Stimulated activated CD4-positive, alpha-beta T cell treated with anti-CD3 and anti-CD28 coated beads, Interleukin-12 subunit alpha, Interleukin-12 subunit beta, amount 100 ng/mL, for 48 hours (primary cell): ENCODE measurements at places on chromosomes 5 and 9.

- DNase-seq: no peak
Measured at GRCh38 chr9:37033682-37034304, at the start of gene PAX5. Gene PAX5, minus strand, starts transcription at chr9:37034268. Its CDS starts 237 bp downstream, at chr9:37034031.

DNA sequence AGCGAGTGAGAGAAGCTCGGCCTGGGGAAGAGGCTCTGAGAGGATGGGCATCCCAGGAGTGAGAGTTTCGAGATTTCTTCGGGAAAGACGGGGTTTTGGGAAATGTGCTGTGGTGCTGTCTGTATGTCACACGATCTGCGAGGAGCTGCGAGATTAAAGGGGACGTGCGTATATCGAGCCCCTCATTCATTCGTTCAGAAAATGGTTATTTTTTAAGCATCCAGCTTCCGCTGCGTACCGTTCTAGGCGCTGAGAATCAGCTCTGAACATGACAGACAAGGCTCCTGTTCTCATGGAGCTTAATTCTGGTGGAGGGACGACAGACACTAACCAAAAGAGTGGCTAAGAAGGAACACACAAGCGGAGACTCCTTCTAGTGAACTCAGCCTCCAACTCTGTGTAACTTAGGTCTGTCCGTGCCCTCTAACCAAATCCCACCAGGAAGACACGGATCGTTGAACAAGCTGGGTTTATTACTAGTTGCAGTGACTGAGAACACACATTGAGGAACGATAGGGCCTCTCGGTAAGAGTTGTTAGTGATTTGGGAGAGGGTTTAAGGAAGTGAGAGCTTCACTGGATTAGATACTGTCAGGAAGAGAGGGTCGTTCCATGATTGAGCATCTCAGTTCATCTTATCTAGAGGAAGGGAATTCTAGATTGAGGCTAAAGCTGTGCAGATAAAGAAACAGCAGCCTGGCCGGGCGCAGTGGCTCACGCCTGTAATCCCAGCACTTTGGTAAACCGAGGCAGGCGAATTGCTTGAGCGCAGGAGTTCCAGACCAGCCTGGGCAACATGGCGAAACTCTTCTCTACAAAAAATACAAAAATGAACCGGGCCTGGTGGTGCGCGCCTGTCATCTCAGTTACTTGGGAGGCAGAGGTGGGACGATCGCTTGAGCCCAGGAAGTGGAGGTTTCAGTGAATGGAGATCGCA, 1.0 kb upstream of the FBXW11 start:
- no peak for DNase-seq

DNA sequence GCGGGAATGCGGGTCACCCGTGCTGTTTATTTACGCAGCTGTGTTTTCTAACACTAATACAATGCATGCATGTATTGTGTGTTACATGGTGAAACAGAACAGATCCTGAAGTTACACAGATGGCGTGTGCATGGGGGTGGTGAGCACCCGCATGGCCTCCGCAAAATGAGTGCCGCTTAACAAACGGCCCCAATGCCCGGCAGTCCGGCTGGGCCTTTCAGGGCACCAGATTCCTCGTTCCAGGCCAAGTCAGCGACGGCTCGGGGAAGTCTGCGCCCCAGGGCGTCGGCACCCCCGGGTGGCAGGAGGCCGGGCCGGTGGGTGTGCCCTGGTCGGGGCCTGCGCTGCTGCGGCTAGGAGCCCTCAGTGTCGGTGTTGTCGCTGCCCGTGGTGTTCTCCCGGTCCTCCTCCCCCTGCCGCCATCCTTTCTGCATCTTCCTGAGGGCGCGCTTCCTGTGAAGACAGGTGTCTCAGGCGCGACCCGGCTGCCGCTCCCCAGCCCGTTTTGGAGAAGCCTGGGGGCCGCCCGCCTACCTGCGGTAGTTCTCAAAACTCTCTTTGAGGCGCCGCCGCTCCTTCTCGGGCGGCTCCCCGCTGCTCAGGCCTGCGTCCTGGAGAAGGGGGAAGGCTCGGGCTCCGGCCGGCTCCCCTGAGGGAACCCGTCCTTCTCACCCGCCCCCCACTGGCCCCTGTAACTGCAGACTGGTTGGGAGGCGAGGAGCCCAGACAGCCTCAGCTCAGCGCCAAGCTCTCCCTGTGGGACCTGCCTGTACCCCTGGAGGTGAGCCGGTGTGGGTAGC, 605 bp upstream of the DNLZ start:
- no peak for DNase-seq

DNA sequence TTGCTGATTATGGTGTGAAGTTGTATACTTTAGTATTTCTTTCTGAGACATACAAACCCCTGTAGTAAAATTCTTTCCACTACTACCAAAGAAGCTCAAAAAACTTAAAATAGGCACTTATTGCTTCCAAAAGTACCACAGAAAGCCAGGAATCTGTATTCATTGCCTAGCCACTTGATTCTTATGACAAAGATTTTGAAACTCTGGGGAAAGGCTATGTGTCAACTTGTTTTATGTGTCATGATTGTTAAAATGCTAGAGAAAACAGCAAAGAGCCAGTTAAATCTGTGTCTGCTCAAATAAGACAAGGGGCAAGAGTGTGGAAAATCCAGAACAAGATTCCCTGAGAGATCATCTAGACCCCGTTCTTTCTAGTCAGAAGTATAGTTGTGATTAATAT, 6.0 kb downstream of the KIF2A start:
- DNase-seq: no peak

DNA sequence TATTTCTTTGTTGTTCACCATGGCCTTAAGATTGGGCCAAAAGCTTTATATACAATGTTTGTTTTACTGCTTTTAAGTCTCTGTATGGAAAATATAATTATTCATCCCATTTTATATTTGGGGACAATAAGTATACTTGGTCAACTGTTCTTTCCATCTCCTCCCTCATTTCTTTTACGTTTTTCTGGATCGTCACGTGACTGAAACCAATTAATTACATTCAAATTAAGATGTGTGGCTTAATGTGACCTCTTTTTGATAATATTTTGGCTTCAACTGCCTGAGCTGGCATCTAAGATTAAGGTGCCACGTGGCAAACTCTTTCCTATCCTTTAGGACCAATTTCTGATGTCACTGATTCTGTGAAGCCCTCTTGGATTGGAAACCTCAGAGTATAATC, 250.1 kb upstream of the SGCD start:
- DNase-seq: no peak

DNA sequence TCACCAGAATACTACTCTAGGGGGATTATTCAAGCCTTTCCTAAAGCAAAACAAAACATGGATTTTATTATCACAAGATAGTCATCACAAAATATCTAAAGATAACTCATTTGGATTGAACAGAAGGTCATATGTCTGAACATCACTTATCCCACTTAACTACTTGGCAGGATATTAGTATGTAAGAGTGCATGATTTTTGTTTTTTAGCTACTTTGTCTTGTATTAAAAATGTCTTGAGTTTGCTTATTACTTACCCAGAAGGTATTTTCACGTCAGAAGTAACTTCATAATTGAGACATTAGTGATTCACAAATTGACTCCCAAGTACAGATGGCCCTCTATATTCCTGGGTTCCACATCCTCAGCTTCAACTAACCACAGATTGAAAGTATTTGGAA, 113.8 kb downstream of the TLE4 start:
- DNase-seq: no peak

- no peak for DNase-seq
Measured at GRCh38 chr5:37839407-37840052, at the start of gene GDNF. Gene GDNF, minus strand, starts transcription at chr5:37840041. Its CDS starts 5,245 bp downstream, at chr5:37834796.

DNA sequence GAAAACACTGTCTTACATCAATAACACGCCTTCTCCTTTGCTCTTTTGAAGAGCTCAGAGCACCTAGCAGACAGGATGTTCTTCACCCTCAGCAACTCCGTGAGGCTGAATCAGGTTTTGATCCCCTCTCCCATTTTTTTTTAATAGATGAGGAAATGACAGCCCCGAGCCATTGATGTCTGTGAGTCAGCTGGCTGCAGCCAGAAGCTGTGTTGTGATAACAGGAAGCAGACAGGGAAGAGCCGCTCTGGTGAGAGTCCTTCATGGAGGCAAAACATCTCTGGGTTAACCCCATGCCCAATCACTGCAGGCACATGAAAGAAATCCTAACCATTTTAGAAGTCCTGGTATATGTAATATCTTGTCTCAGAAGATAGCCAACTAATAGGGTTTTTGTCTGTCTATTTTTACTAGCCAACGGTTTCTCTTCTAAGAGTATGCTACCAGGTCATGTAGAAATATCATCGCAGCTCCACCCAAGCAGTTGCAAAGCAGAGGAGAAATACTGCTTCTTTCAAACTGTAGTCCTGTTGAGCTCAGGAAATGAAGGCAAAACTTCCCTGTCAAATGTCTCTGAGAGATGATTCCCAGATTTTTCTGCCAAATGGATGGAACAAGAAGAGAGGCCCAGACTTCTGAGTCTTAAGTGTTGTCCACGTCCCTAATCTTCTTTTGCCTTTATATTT, 568.9 kb downstream of the CCDC171 start:
- no peak for DNase-seq

- DNase-seq: no peak
Measured at GRCh38 chr9:137614631-137615386, 4.0 kb upstream of the EHMT1 start.

- no peak for DNase-seq
Measured at GRCh38 chr5:38258319-38259061, at the start of gene EGFLAM. Gene EGFLAM, plus strand, starts transcription at chr5:38258559. Its CDS starts 196 bp downstream, at chr5:38258755.

DNA sequence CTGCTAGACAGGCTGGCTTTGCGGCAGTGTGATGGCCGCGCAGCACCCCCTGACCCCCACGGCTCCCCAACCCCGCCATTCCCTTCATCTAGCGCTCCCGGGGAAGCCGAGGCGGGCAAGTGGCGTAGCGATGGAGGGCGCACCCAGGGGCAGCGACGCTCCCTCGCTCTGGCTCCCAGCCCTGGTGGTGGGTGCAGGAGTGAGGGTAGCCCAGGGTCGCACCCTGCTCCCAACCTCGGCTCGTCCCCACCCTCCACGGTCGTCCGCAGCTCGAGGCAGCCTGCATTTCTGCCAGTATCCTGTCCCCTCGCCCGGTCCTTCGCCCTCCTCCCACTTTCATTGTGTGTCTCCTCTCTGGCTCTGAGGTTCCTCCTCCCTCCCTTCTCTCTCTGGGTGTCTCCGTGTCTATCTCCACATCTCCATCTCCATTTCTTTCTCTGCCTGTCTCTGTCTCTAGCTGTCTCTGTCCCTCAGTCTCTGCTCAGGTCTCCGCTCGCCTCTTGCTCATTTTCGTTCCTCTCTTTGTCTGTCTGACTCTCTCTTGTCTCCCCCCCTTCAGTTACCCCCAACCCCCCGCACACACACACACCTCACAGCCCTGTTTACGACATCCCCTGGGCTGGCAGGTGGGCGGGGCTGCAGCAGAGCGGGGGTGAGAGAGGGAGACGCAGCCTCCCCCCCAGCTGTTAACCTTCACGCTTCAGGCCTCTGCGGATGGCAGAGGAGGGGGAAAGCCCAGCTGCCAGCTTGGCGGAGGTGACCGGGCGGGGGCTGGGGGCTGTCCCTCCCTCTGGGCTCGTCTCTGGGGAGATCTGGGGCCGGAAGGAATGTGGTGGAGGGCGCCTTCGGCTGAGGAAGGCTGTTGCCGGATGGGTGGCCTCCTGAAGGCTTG, 48.7 kb upstream of the PSD2 start:
- peak; percentile 58 for DNase-seq

- DNase-seq: no peak
Measured at GRCh38 chr9:98977246-98977714, 33.6 kb downstream of the COL15A1 start.

DNA sequence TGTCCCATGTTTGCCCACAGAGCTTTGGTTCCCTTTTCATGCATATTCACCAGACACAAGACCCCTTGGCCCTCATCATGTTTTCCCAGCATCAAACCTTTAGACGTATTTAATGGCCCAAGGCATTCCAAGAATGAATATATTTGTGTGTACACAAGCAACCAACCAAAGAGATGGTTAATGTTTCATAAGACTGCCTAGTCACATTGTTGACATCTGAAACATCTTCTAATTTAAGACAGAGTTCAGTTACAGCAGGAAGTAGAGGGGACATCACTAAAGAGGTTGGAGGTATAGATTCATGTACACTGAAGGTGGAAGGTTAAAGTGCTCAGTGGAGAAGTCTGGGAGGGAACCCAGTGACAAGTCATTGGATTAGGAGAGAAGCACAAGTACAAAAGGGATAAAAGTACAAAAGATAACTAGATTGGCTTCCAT, 49.1 kb downstream of the SUSD1 start:
- no peak for DNase-seq

DNA sequence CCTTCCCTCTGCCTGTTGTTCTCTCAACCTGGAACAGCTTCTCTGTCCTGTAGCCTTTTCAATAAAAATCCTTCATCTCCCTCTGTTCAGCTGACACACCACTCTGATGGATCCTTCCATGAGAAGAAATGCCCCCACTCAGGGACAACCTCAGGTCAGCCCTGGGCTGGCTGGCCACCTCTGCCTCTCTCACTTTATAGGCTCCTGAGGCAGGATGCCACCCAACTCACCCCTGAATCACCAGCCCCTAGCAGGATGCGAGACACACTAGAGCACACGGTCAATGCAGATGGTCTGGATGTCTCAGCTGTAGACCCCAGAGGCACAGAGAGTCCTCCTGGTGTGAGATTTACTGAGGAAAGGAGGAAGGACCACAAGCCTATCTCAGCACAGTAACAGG, 93.8 kb downstream of the GABBR2 start:
- no peak for DNase-seq

DNA sequence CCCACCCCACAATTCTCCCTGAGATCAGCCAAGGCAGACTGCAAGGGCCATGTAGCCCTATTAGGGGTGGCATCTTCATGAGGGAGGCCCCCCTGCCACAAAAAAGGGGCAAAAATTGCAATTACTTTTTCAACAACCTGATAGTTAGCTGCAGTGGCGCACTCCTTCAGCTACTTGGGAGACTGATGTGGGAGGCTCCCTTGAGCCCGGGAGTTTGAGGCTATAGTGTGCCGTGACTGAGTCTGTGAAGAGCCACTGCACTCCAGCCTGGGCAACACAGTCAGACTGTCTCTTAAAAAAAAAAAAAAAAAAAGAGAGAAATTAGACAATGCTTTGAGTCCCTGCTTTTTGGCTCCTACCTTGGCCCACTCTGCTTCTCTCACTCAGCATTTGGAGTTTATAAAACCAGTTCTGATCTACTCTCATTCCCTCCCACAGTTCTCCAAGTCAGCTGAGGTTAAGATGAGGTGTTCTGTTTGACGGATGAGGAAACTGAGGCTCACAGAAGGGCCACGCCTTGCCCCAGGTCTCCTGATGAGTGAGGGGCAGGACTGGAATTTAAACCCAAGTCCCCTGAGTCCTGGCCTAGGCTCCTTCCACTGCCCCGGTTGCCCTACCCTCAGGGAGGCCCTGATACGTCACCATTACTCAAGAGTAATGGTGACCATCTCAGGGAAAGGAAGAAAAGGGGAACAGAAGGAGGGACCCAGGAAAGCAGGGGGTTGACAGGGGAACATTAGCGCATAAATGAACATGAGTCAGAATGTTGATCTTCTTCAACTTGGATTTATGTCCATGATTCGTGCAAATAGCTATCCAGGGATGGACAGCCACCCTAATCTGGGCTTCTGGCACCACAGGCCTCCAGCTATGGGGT, 9.0 kb downstream of the GPX3 start:
- DNase-seq: no peak
